NCI-H748 treated with DMSO at 0.1 percent for 48 hours (cell line): ENCODE measurements at places on chromosomes 2 and 18.

DNA sequence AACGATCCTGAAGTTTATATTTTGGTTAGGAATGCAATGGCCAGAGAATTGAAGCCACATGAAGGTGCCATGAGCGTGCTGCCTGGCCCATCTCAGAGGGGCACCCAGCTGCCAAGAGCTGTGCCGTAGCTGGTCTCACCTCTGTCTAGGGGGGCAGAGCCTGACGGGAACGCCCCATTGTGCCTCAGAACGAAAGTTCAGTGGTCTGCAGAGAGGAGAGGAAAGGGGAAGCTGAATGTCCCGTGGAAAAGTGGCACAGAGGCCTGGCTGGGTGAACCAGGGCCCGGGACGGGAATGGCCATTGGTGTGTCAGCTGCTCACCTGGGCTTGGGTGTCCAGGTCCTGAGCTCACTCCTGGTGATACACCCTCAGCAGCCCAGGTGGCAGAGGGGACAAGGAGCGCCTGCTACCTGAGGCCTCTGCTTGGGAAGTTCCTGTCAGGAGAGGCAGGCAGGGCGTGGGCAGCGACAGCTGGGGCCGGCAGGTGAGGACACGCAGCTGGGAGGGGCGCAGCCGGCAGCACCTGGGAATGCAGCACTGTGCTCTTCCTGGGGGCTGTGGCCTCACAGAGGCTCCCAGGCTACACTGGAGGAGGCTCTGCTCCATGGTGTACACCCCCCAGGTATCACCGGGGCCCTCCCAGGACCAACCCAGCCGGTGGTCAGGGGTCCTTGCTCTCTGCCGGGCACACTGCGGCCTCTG lies 67.3 kb downstream of the PARD6G start:
- DNase-seq, result no peak

DNA sequence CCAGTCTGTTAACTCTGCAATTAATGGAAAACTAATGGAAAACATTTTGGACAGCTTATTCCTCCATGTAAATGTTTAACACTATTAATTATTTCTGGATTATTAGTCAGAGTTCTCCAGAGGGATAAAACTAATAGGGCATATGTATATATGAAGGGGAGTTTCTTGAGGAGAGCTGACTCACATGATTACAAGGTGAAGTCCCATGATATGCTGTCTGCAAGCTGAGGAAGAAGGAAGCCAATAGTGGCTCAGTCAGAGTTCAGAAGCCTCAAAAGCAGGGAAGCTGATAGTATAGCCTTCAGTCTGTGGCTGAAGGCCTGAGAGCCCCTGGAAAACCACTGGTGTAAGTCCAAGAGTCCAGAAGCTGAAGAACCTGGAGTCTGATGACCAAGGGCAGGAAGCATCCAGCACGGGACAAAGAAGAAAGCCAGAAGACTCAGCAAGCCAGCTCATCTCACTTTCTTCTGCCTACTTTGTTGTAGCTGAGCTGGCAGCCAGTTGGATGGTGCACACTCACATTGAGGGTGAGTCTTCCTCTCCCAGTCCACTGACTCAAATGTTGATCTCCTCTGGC lies 136.0 kb downstream of the PTH2R start:
- DNase-seq, result no peak

DNA sequence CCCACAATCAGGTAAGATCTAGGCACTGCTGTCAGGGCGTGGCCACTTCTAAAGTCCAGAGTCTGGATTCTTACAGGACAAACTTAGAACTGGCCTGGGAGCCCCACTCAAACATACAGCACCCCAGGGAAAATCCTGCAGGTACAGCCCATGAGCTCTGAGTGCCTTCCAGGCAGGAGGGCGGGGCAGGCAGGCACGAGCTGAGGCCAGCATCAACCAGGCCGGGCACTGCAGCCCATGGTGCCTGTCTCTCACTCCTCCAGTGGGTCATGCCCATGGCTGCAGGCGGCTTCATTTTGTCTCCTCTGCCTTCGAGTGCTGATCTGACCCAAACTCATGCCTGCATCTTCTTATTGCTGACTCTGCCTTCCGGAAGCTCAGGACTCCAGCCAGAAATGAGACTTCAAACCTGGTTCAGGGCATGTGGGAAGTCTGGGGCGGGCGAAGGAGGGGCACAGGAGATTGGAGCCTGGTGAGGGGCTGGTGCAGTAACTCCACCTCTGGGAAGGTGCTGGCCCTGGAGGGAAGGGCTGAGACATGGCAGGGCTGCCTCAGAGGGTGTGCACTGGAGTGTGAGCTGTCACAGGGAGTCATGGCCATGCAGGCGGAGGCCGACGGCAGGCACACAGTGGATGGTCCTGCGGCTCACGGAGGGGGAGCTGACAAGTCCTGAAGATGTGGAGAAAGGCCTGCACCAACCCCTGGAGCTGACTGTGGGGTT lies 40.5 kb downstream of the HS6ST1 start:
- no peak for DNase-seq

DNA sequence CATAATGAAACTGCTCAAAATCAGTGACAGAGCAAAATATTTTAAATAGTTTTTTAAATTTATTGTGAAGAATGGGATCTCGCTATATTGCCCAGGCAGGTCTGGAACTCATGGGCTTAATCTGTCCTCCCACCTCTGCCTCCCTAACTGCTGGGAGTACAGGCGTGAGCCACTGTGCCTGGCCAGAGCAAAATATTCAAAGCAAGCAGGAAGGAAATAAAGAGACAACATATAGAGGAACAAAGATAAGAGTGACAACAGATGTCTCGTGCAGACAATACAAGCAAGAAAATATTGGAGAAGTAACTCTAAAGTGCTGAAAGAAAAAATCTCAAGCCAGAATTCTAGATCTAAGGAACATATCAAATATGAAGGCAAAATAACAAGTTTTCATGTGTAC lies 5.0 kb upstream of the SCLY start:
- no peak for DNase-seq

- DNase-seq, result no peak
Measured at GRCh38 chr18:79819968-79820351, 22.2 kb downstream of the KCNG2 start.

- DNase-seq, result no peak
Measured at GRCh38 chr2:218899147-218899546, 18.5 kb downstream of the WNT10A start.

DNA sequence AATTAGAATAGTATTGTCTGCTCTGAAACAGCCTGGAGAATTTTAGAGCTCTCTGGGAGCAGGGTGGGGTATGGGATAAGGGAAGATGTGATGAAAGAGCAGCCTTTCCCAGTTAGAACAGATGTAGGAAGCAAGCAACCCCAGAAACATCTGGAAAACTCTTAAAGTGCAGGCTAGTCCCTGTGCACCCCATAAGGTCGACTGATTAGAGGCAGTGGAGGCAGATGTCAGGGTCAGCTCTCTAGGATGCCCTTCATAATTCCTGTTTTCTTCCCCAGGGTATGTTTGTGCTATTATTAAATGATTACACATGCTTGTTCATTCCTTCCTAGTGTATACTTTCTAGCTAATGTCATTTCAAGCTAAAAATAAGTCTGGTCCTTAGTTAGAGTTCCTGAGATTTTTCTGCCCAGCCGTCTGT lies 41.7 kb downstream of the PTPRM start:
- DNase-seq, result no peak
